ENCODE measurements at places on chromosomes 4 and X.

GRCh38 chr4:110106931-110107296 is 91.5 kb downstream of the ELOVL6 start:
- no peak for DNase-seq

GRCh38 chr4:76364763-76365162 is 56.2 kb downstream of the CCDC158 start:
- DNase-seq = no peak

GRCh38 chrX:9581771-9582385 is 117.0 kb downstream of the TBL1X start:
- no peak for DNase-seq

DNA sequence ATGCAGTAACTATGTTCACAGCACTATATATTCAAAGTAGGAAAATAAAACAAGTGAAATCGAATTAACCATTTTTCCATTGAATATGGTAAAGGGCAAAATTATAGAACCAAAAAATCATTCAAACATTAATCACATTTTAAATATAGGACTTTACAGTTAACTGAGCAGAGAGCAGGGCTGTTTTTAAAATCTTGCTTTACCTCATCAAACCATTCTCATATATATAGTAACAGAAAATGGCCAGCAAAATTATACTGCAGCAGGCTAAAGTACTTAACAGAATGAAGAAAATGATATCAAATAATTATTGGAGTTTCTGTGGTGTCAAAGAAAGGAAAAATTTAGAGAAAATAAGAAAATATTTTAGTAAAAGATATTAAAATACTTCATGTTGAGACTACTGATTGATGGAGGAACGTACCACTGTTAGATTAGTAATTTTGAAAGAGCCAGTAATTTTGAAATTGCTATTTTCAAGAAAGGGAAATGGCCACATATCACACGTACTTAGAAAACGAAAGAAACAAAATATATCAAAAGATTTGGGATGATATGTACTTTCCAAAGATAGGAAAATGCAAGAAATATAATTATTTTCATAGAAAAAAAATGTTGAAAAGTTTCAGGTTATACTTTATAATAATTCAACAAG is 813.7 kb downstream of the DMD start:
- no peak for DNase-seq

DNA sequence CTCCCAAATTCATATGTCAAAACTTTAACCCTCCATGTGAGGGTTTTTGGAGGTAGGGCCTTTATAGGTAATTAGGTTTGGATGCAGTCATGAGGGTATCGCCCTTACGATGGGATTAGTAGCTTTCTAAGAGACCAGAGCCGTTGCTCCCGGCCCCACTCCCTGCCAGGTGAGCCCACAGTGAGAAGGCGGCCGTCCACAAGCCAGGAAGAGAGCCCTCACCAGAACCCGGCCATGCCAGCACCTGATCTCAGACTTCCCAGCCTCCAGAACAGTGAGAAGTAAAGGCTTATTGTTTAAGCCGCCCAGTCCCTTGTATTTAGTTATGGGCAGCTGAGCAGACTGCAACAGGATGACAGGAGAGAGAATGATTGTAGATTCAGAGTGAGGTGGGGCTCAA is 40.8 kb downstream of the DCTD start:
- peak; percentile 2 for DNase-seq

GRCh38 chr4:2041239-2042130 is 17.6 kb upstream of the NAT8L start:
- peak; percentile 95 for DNase-seq

GRCh38 chr4:127082986-127083385 is 549.8 kb upstream of the INTU start:
- DNase-seq = no peak

GRCh38 chr4:110305455-110305854 is 107.0 kb upstream of the ELOVL6 start:
- DNase-seq = no peak

DNA sequence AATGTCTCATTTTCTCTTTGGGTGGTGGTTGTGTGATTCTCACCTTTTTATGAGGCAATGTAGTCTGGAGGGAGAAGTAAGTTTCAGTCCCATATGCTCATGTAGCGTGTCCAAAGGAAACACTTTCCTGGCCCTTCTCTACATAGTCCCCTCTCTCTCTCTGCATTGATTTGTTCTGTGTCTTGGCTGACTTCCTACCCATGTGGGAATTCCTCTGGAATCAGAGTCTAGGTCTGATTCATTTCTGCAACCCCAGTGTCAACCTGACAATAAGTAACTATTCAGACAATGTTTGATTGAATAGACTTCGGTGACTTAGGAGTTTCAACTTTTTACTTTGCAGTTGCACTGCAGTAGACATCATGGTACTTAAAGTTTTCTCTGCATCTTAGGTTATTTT is 2.7 kb upstream of the ALAS2 start:
- DNase-seq = no peak

- DNase-seq = no peak
These were observed 44.5 kb downstream of the STIM2 start for GRCh38 chr4:26905172-26905571.

GRCh38 chrX:48467281-48467761 is 2.7 kb downstream of the SLC38A5 start:
- no peak for DNase-seq

DNA sequence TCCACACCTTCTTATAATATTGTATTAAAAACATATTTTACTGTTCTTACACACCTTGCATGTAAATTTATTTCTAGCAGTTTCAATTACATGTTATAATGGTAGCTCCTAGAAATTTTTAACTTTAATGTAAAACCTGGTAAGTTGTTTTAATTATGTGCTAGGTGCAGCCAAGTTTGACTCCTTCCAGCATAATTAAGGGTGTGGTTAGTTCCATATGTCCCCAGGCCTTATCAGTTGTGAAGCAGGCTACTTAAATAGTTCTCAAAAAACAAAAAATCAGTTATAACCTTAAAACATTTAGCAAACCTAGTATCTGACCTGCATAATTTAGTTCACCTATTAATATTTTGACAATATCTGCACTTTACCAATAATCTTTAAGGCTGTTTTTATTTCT is 26.9 kb upstream of the PASD1 start:
- no peak for DNase-seq

DNA sequence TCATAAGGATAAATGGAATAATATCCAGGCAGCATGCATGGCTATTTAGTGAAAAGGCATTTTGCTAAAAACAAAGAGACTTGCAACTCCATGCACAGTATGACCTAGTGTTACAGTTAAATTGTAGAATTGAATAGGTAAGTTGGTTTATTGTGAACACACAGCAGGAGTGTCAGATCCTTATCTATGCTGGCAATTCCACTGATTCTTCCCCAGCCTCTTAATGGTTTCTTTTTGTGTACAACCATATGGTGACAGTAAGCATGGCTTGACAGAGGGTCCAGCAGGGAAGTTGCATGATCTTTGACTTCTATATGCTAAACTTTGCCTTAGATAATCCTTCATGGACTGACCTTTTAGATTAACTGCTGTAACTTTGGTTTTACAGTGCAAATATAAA is 936.6 kb upstream of the EPHA5 start:
- DNase-seq = no peak

DNA sequence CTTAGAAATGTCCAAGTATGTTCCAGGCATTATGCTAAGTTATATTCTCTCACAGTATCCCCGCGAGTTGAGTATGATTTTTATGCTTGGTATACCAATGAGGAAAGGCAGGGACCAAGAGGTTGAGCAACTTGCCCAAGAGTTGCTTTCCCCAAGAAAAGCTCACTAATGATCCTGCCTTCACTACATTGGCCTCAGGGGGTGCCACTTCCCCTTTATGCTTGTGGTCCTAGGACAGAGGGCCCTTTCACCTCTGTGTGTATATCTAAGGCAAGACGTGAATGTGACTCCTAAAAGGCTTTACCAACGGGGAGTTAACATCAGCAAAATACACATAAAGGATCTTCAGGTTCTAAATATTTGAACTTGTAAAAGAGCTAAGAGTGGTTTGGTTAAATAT is 164.4 kb upstream of the CPEB2 start:
- DNase-seq = no peak

GRCh38 chrX:13579661-13580060 is 10.3 kb downstream of the EGFL6 start:
- no peak for DNase-seq

DNA sequence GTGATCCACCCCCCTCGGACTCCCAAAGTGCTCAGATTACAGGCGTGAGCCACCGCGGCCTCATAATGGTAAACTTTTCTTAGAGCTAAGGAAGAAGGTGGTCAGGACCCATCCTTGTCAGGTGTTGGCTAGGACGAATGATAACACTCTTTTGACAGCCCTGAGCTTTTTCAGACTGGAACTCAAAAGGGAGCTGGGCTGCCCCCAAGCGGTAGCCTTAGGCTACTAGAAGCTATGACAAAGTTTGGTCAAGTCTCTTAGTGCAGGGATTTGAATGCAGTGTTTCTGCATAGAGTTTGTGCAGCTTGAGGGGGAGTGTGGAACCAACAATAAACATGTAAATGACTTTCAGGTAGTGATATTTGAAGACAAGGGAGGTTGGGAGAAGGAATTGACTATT is 11.8 kb upstream of the HSD17B10 start:
- no peak for DNase-seq

DNA sequence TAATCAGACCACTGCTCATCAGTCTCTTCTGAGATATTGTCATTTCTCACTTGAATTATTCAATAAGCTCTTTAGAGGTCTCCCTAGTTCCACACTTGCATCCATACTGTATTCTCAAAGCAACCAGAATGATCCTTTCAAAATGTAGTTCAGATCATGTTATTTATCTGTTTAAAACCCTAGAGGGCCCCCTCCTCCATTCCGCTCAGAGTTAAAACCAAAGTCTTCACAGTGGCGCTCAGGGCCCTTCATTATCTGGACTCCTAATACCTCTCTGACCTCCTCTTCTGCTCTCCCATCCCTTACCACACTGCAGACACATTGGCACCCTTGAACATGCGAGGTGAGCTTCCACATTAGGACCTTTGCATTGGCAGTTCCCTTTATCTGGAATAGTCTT is 32.7 kb upstream of the HPGDS start:
- DNase-seq = no peak

DNA sequence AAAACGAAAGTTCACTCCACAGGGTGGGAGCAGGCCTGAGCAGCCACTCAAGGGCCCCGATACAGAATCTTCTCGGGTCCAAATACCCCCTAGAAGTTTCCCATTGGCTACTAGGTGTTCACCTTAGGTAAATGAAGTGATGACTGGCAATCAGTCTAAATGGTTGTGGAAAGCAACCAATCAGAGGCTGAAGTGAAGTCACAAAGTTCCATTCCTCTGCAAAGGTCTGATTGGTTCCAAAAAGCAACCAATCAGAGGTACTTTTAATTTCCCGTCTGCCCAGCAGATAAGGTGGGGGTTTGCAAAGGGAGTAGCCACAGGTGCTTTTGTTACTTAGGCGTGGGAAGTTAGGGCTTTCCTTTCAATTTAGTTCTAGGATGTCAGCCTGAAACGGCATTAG is 58.2 kb upstream of the NKAP start:
- DNase-seq = no peak

- DNase-seq = no peak
These were observed 8.3 kb upstream of the CLTRN start for GRCh38 chrX:15672881-15673280.

DNA sequence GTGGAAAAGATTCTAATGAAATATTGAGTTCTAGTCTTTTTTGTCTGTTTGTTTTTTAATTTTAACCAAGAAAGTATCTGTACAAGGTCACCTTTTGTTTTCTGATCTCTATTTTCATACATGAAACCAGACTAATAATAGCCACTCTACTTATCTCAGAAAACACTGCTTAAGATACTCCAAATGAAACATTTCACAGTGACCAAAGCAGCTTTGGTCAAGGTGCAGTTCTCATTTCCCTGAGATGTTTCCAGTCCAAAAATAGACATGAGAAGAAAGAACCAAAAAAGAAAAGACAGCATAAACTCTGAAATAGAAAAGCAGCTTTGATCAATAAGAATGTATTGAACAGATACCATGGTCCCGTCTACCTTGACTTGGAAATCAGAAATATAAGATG is 782.8 kb downstream of the RAB28 start:
- no peak for DNase-seq

DNA sequence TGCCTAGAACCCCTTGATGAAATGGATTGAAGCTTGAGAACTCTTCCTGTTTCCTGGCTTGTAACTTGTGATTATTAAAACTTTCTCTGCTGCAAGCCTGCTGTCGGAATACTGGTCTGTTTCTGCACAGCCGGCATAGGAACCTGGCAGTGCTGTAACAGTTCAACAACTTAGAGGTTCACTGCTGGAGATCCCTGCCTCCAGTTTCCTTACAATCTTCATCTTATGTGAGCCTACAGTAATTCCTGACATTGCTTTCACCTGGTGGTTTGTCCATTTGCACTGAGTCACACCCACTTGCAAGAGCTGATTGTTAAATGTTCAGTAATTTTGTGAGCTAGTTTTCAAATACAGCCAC is 1.3 kb upstream of the SEPSECS start:
- DNase-seq = no peak

DNA sequence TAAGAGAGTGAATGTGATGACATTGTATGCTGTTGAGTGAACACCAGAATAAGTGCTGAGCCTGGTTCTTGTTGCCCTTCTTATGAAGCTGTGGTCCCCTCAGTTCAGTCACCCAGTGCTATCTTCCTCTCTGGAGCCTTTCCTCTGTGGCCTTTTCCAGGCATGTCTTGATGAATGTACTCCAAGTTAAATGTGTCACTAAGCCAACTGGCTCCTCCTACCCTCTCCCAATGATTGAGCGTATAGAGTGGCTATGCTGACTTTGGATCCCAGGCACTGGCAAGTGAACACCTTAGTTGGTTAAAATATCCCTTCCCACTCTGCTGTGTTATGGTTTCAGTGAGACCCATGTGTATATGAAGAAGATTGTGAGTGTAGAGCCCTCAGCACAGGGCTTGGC is 134.1 kb upstream of the MAMLD1 start:
- no peak for DNase-seq

DNA sequence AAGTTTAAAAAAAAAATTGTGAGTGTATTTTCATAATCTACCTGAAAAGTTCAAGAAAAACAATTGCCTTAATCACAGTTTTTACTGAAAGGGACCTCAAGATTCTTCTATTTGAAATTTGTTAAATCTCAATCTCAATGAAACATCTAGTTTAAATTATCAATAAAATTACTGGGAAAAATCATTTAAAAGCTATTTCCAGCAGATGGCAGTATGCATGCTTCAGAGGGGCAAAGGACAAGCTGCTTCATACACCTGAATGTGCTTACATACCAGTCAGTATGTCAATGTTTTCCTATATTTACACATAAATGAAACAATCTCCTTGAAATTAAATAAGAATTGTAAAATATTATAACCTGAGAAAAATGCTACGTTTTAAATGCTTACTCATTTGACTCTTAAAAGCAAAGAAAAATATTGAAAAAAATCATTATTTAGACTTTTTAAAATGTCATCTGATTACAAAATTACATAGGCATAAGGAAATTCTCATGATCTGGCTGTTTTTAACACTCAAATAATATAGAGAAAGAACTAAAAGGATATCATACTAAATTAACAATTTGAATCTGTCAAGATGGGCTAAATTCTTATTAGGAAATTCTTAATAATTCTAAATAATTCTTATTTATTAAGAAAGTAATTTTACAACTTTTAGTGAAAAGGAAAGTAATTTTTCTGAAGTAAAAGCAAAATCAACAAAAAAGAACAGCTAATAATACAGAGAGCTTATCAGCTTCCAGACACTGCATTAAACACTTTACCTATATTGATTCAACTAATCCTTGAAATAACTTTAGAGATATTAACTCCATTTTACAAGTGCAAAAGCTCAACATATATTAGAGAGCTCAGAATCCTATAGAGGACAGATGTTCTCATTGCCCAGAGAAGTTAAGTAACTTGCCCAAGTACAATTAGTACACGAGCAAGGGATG is 242.1 kb downstream of the ADAMTS3 start:
- no peak for DNase-seq
